Naive thymus-derived CD8-positive, alpha-beta T cell (primary cell): ENCODE measurements at places on chromosomes 2 and 18. TPM values are rescaled to one million over a fixed set of nuclear protein-coding genes. Genes with fewer than 3 reads are reported as not detected.

GRCh38 chr2:209451209-209451834 is 27.5 kb downstream of the MAP2 start:
- DNase-seq: no peak
- no peaks in the 10 kb centered on the region for H3K4me1 ChIP-seq
- no peaks in the 10 kb centered on the region for H3K36me3 ChIP-seq

The SERPINB4 gene
- total RNA-seq: not detected

DNA sequence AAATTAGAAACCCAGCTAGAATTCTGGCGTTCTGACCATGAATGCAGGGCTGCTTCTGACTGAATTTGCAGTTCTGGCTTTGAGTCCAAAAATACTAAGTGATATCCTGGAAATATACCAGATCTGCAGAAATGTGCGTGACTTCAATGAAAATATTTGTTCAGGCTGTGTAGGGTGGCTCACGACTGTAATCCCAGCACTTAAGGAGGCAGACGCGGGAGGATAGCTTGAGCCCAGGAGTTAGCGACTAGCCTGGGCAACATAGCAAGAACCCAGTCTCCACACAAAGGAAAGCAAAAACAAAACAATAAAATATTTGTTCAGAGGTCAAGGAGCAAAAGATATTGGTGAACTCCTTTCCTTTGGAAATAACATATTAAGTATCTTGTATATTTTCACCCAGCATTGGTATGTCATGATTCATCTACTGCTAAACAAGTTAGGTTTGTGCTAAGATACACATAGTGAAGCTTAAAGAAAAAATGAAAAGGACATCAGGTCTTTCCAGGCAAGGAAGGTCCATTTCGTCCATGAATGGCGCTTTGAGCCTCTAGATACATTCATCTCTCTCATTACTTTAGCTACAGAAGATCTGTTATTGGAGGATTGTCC is 239.2 kb downstream of the CMPK2 start:
- no peak overlapping the region for H3K27ac ChIP-seq
- H3K4me3 ChIP-seq: no peak overlapping the region
- H3K36me3 ChIP-seq: no peaks in the 10 kb centered on the region
- no peaks in the 10 kb centered on the region for H3K4me1 ChIP-seq

GRCh38 chr2:204795156-204795555 is 249.9 kb downstream of the PARD3B start:
- H3K27me3 ChIP-seq: no peaks in the 10 kb centered on the region
- H3K36me3 ChIP-seq: no peaks in the 10 kb centered on the region
- no peak overlapping the region for H3K4me3 ChIP-seq
- H3K27ac ChIP-seq: no peak overlapping the region
- H3K4me1 ChIP-seq: no peaks in the 10 kb centered on the region

- DNase-seq: no peak
- H3K4me3 ChIP-seq: no peak overlapping the region
- no peaks in the 10 kb centered on the region for H3K36me3 ChIP-seq
- peaks cover 4% of the 10 kb centered on the region for H3K27me3 ChIP-seq
- no peak overlapping the region for H3K27ac ChIP-seq
- H3K4me1 ChIP-seq: no peaks in the 10 kb centered on the region
Measured at GRCh38 chr2:166637051-166637450, 143.0 kb upstream of the SCN7A start.

GRCh38 chr2:30178618-30179434 is 32.0 kb downstream of the YPEL5 start:
- DNase-seq: no peak
- no peaks in the 10 kb centered on the region for H3K27me3 ChIP-seq
- H3K27ac ChIP-seq: no peak overlapping the region
- no peaks in the 10 kb centered on the region for H3K36me3 ChIP-seq

DNA sequence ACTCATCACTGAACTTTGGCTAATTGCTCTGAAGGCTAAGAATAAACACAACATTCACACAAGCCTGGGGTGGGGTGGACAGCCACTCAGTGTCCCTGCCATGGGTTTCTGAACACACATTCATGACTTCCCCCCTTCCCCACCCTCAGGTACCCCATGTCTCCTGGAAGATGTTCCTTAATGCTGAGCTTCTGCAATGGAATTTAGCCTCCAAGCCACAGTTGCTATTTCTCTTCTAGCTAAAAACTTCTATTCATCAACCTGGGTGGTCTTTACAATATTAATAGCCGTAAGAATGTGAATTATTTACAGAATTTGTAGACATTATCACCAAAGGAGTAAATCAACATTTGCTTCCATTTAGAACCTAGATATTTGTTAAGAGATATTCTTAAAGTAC is 175.1 kb downstream of the ACKR3 start:
- H3K36me3 ChIP-seq: no peaks in the 10 kb centered on the region
- no peaks in the 10 kb centered on the region for H3K27me3 ChIP-seq
- H3K4me1 ChIP-seq: no peaks in the 10 kb centered on the region
- H3K27ac ChIP-seq: no peak overlapping the region
- no peak for DNase-seq

The EIF5B gene
- total RNA-seq: 47.9 TPM

GRCh38 chr2:200788121-200788718 is 23.5 kb upstream of the BZW1 start:
- H3K4me3 ChIP-seq: no peak overlapping the region
- H3K27me3 ChIP-seq: no peaks in the 10 kb centered on the region
- no peaks in the 10 kb centered on the region for H3K4me1 ChIP-seq
- H3K27ac ChIP-seq: no peak overlapping the region
- H3K36me3 ChIP-seq: no peaks in the 10 kb centered on the region

The VWA3B gene
- total RNA-seq: not detected

DNA sequence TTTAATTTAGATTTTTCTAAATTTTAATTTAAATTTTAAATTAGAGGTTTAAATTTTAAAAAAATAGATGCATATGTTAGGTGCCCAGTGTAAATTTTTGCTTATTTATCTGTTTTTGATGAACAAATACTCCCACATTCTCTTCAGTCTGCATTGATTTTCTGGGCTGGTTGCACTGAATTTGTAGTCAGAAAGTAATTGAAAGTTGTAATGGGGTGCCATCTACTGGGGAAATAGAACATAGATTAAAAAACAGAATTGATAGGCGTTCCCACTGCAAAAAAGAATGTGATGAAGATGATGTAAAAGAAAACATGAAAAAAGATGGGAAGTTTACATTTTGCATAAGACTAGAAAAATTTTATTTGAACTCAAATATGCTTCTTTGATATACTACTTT is 51.7 kb upstream of the CCDC85A start:
- no peaks in the 10 kb centered on the region for H3K4me1 ChIP-seq
- no peak for DNase-seq
- peaks cover 2% of the 10 kb centered on the region for H3K27me3 ChIP-seq
- H3K27ac ChIP-seq: no peak overlapping the region
- H3K4me3 ChIP-seq: no peak overlapping the region

The B3GNT7 gene
- 0.68 TPM for total RNA-seq

The ZNF385B gene
- total RNA-seq: not detected

DNA sequence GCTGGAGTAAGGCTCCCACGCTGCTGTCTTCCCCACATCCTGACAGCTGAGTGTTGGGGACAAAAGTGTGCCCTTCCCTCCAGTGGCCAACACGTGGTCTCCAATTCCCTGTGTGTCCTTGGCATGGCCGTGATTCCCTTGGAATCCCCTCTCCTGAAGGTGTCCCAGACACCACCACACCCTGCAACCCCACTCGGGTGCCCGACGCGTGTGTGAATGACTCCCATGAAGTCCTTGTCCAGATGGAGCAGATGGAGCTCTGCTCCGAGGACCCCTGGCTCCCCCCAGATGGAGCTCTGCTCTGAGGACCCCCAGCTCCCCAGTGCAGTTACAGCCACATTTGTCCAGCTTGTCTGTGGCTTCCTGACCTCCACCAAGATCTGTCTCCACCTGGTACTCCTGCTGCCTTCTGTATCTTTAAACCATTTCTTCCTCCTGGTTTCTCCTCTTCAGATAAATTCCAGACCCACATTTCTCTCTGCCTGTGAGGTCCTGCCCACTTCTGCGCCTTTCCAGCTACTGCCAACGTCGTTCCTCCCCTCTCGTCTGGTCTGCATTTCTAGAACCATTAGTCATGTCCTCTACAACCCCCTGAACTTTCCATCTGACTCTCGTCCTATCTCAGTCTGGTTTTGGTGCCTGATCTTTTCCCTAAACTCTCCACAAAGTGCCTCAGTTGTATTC is 86.8 kb upstream of the PXDN start:
- no peaks in the 10 kb centered on the region for H3K4me1 ChIP-seq
- no peak overlapping the region for H3K4me3 ChIP-seq

DNA sequence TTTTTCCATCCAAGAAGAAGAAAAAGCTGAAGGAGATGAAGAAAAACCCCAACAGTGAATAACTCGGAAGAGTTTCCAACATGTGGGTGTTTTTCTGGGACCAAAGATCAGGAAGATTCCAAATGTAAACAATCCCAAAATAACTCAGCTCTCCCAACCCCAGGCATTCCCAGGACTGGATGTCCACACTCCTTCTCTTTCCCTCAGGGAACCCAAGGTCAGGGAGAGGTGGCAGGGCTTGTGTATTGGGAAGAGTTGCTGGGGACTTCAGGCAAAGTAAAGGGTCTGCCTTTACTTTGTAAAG is 268.0 kb downstream of the DYSF start:
- H3K4me1 ChIP-seq: no peaks in the 10 kb centered on the region
- no peak overlapping the region for H3K4me3 ChIP-seq
- H3K27ac ChIP-seq: no peak overlapping the region
